Activated CD4-positive, alpha-beta T cell treated with anti-CD3 and anti-CD28 coated beads for 24 hours (primary cell): ENCODE measurements at places on chromosomes 7 and 10.

GRCh38 chr7:3266240-3266639, 34.8 kb upstream of the SDK1 start:
- DNase-seq: no peak

DNA sequence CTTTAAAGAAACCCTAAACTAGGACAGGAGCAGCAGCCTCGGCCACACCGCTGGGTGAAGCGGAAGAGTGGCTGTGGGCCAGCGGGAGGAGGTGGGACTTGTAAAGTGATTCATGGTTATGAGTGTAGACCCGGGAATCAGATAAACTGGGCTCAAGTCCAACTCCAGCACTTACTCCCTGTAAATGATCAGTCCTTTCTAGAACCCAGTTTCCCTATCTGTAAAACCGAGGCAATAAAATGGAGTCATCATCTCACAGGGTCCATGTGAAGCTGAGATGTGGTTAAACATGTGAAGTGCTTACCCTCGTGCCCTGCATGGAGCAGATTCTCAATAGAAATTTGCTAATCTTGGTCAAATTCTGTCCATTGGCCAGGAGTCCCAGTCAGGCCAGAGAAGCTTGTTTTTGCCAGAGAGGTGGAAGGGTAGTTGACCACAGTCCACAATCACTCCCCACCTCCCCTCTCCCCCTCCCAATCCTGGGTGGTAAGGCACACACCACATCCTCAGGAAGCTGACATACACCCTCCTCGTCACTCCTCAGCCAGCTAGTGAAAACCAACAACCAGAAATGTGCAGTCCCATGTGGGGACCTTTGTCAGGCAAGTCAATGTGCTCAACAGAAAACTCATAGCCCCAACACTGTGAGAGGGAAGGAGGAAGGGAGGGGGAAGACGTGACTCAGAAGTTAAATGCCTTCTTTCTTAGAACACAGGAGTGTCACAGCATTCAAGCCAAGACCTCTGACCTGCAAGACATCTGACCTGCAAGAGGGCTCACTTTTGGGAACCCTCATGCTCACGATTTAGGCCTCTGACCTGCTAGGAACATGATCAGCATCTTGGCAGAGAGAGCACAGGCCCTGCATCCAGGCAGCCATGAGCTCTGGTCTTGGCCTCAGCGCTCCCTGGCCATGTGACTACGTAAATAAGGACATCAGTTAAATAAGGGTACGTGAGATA, 145.1 kb downstream of the PLXNA4 start:
- no peak for DNase-seq

GRCh38 chr7:27863880-27864279, 123.9 kb downstream of the TAX1BP1 start:
- DNase-seq: no peak

DNA sequence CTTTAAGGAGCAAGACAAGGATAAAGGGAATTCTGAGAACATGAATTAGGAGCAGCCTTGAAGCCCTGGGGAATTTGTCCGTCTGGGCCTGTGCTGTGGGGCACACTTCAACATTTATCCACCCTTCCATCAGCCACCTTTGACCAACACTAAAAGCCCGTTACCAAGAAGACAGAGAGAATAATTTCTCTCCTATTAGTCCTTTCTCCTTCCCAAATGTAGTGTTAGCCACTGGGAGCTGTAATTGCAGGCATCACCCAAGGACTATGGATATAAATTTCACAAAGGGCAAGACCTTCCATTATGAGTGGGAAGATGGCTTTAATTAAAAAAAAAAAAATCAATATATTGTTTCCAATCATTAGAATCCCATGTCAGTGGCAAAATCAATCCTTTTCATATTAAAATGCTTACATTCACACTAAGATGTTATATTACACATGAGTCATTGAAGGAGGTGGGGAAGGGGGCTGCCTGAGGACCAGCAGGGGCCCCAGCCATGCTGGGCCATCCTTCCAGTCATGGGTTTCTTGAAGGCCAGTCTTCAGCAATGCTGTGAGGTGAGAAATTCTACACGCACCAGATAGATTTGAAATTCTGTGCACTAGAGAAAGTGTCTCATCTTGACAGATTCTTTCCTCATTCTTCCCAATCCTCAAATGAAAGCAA, 292.5 kb upstream of the NRP1 start:
- DNase-seq: no peak

- no peak for DNase-seq
Measured at GRCh38 chr7:109734601-109735000, 1164.9 kb downstream of the DNAJB9 start.

GRCh38 chr10:14134275-14134674, 196.4 kb downstream of the FRMD4A start:
- DNase-seq: no peak

- no peak for DNase-seq
Measured at GRCh38 chr7:147586526-147586925, 1004.0 kb upstream of the C7orf33 start.

DNA sequence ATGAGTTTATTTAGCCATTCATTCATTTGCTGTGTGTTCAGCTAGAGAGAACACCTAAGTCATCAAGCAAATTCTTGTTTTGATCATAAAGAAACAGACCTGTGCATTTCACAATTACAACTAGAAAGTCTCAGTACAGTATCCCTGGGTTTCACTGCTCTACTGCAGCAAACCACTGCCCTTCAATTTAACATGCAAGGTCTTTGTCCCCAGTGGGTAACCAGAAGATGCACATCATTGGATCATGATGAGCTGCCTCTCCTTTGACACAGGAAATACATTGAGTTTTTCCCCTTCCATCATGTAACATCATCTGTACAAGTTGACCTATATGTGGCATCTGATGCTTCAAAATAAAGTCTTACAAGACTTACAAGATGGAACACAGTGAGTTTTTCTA, 70.5 kb upstream of the MRLN start:
- no peak for DNase-seq

DNA sequence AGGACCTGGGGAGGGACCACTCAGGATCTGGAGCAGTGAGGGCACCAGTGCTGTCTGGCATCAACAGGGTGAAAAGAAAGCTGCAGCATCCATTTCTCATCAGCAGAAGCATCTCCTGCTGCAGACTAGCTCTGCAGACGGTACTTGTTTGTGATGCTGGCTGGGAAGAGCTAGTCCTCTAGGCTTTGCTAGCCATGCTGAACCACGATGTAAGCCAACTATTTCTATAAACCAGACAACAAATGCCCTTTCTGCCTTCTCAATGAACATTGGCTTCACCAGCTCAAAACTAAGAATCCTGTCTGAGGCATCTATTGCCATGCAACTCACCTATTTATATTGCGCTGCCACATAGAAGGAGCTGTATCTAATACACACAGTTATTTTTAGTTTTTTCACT, 65.6 kb downstream of the CTTNBP2 start:
- DNase-seq: no peak

DNA sequence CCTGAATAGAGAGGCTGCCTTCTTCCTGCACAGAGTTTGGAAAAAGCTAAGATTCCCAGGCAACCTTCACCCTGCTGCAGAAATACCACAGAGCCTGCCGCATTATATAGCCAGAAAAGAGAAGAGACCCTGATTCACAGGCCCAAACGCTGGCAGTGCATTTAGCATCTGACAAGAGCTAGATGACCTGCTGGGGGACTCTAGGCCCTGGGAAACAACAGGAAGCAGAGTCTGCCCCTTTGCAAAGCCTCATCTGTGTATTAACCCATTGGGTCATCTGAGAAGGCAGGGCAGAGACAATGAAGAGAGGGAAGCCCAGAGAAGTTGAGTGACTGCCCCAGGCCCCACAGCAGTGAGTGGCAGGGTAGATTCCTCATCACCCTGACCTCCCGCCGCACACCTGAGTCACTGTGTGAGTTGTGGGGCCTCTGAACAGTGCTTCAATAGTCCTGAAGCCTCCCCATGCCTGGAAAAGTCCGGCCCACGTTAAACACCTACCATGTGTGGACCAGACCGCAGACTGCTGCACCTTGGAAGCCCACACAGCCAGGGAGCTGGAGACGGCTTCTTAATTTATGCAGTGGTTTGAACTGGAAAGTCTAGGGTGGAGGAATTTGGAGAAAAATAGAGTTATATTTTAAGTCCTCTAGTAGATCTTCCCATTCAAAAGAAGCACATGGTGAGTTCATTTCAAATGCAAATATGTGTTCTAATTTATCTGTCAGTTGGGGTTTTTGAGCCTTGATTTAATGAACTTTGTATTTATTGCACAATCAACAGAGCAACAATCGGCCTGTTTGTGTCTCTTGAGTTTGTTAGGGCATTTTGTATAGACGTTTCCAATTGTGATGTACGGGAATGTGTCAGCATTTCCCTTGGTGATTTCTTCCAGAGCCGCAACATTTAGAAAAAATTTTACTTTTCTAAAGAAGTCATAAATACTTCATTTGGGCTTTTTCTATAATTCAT, 80.4 kb upstream of the GPR26 start:
- DNase-seq: no peak

DNA sequence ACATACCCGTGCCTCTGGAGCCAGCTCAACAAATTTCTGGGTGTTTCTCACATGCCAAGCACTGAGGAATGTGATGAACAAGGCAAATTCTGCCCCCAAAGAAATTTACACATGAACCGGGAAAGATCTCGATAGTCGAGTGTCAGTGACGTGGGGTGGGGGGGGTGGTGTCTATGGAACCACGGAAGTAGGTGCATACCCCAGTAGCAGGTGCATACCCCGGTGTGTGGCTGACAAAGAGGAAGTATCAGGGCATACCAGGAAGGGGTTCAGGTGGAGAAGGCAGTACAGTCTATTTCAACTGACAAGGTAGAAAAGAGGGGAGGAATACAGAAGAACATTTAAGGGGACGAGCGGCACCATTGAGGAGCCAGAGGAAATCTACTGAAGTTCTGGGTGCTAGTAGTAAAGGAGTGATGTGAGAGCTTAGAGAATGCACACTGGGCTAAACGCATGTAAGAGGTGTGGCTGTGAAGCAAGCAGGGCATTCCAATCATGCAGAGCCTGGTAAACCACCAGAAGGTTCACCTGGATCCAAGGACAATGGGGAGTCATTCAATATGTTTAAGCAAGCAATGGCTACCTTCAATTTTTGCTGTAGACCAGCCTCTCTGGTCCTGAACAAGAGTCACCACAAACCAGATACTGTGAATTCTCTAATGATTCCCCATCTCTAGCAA, 6.2 kb downstream of the CCDC6 start:
- DNase-seq: no peak

GRCh38 chr10:71363936-71364335, 32.8 kb upstream of the CDH23 start:
- no peak for DNase-seq

DNA sequence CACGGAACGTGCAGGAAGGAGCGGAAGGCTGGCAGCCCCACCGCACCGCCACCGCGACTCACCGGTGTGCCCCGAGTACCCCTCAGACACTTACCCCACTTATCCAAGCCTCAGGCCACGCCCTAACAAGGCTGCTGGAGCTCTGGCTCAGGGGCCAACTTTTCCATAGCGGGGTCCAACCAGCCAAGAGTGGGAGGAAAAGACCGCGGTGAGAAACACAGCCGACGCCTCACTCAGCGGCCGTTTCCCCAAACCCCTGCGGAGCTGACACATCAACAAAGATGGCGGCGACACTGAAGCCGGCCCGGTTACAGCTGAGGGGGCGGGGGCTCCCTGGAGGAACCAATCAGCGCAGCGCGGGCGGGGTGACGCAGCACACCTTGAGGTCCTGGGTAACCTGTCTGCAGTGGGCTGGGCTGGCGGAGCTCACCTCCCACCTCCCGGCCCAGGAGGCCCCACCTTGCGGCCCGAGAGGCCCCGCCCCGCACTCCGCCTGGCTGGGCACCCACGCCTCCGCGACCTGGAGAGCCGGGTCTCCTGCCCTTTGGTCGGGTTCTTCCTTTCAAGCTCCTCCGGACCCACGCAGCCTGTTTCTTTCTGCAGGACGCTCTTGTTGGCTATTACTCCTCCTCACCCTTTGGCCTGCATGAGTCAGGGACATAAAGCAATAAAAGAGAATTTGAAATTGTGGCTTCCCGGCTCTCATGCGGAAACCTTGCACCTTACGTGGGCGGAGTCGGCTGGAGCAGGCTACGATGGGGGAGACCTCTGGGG, at the start of gene CCDC186:
TSS of gene CCDC186 (minus strand) at position 283 of the 774 bp plus-strand sequence. CDS start 10,935 bp downstream, outside the sequence.
- peak; percentile 96 for DNase-seq

GRCh38 chr10:122244001-122244975, 26.8 kb upstream of the BTBD16 start:
- DNase-seq: no peak

GRCh38 chr7:87416682-87417587, 58.5 kb downstream of the ABCB4 start:
- DNase-seq: peak; percentile 42

- no peak for DNase-seq
Measured at GRCh38 chr7:127916735-127917134, 114.5 kb downstream of the LRRC4 start.

GRCh38 chr7:126698446-126698845, 554.3 kb downstream of the GRM8 start:
- no peak for DNase-seq

DNA sequence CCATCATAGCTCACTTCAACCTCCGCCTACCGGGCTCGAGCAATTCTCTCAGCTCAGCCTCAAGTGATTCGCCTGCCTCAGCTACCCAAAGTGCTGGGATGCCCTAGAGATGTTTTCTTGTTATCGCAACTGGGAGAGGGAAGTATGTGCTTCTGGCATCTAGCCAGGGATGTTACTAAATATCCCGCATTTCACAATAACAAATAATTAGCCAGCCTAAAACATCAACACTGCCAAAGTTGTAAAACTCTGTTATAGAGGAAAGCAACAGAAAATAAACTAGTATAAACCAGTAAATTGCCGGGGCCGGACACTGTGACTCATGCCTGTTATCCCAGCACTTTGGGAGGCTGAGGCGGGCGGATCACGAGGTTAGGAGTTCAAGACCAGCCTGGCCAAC, 7.2 kb downstream of the INA start:
- DNase-seq: no peak

DNA sequence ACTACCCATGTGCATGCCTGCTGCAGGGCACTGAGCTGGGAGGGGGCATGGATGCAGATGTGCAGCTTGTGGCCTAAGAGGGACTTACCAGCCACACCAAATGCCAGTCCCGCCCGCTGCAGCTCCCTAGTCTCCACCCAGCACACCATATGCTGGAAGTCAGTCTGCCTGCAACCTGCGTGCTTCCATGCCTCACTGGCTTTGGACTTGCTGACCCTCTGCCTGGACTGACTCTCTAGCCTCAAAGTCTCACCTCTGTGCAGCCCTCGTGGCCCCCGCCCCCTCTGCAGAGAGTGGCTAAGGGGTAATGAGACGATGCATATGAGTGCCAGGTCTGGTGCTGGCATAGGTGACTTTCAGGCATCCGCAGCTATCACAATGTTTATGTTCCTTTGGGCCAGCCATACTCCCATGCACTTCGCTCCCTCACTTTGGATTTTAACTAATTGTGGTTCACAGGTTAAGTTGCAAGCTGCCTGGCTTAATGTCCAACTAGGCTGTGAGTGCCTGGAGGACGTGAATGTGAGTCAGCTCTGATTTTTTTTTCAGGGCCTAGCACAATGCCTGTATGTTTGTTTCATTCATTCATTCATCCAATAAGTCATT, 21.7 kb downstream of the TRIM8 start:
- DNase-seq: no peak
